ENCODE measurements at places on chromosomes 6 and 20.
A peak's percentile ranks its signal among the peaks of the same experiment; 100 is the strongest.

DNA sequence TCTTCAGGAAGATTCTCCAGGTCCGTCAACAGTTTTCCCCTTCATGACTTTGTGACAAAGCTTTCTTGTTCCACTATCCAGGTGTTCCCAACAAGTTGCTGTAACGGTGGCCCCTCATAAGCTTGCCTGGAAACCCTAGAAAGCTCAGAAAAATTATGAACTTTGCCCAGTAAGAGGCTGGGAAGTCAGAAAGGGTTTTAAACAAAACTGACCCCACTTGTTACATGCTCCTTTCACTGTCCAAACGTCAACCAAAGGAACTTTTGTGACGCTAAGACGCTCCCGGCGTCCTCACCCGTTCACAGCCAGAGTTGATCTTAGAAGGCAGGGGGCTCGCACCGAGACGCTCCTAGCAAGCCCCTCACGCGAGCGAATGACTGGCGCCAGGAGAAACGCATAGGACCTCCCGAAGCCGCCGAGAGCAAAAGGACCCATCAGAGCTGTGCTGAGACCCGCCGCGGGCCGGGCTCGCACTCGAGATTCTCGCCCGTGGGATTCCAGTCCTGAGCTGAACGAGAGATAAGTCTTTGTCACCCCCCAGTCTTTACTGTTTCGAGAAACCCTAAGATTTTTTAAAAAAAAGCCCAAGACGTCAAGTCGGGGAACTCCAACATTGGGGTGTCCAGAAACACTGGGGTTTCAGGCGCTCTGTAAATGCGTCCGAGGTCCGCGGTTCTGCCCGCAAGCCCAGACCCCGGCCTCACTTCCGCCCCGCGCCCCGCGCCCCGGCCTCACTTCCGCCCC lies 544 bp upstream of the ACAT2 start:
- peak; percentile 7 for DNase-seq

DNA sequence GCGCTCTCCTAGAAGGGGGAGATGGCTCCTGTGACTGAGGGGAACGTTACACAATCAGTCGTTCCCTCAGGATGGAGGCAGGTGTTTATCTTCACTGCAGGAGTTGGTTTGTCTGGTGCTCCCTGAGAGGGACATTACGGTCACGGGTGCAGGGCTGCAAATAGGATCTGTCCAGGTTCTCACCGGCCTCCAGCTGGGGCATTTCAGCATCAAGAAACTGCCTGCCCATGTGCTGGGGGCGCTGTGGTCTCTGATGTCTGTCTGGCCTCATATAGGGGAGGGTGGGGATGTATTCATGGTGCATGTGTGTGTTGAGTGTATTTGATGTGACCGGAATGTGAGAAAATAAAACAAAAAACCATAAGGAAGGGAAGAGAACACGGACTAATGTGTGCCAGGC lies 77.1 kb downstream of the TBC1D7 start:
- no peak for DNase-seq

GRCh38 chr6:10313799-10314162 lies 101.1 kb downstream of the TFAP2A start:
- DNase-seq, result no peak

GRCh38 chr6:40232698-40233097 lies 298.4 kb upstream of the MOCS1 start:
- no peak for DNase-seq

GRCh38 chr6:15365273-15365687 lies 119.4 kb downstream of the JARID2 start:
- no peak for DNase-seq

DNA sequence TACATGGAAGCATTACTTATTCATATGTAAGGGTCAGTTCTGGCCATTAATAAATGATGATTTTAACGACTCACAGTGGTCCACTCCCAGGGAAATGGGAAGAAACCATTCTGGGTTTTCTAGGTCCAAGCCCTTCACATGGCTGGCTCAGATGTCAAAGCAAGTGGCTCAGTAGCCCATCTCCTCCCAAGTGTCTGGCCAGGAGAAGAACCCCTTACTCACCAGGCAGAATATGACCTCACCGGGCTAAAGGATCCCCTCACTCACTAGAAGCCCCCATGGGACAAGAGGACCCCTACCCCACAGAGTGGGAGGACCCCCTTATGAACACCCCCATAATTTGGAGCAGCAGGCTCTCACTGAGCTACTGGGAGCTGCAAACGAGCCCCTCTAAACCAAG lies 34.0 kb downstream of the PREX1 start:
- no peak for DNase-seq

DNA sequence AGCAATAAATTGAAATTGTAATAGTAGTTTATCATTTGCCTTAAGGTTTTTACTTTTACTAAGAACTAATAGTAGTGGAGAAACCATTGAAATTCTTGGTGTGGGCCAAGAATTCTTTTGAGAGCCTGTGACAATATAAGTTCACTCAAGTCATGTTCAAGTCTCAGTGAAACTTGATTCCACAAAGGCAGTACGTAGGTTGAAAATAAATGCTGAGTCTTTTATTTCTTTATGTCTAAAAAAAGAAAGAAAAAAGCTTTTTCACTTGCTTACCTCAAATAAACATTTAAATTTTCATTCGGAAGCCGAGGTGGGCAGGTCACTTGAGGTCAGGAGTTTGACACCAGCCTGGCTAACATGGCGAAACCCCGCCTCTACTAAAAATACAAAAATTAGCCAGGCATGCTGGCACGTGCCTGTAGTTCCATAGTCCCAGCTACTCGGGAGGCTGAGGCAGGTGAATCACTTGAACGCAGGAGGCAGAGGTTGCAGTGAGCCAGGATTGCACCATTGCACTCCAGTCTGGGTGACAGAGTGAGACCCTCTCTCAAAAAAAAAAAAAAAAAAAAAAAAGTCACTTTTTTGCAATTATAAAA lies 57.8 kb upstream of the NELFCD start:
- no peak for DNase-seq

- DNase-seq, result no peak
Observed at GRCh38 chr20:11457488-11457887, 460.2 kb upstream of the BTBD3 start.

GRCh38 chr20:58111310-58112016 lies 117.0 kb downstream of the ANKRD60 start:
- DNase-seq, result no peak

DNA sequence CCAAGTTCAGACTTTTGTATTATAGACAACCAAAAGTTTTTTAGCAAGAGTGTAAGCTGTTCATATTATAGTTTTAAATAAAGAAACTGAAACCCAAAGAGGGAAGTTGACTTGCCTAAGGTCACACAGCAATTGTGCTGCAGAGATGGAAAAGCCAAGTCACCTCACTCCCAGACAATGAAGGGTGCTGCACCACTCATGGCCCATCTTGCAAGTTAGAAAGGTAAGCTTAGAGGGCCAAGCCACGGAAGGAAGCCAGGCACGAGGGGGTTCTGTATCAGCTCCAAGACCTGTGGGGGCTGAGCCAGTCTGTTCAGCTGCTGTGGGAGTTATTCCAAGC lies 860 bp downstream of the DEFB124 start:
- DNase-seq, result no peak

GRCh38 chr6:33607784-33608161 lies 13.3 kb upstream of the ITPR3 start:
- DNase-seq, result no peak

DNA sequence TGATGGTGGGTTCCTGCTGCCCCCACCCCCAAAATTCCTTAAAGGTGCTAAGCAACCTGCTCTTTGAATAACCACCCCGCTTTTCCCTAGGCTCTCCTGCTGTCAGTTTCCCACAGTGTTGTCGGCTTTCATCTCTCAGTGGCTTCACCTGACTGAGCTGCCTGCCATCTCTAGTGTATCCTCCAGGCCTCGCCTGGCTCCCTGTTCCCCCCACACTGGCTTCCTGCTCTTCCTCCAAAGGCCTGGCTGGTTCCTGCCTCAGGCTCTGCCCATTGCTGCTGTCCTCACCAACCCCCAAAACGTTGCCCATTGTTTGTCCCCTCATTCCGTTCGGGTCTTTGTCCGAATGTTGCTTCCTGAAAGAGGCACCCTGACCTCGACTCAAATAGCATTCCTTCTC lies 93.8 kb upstream of the POPDC3 start:
- DNase-seq, result no peak

DNA sequence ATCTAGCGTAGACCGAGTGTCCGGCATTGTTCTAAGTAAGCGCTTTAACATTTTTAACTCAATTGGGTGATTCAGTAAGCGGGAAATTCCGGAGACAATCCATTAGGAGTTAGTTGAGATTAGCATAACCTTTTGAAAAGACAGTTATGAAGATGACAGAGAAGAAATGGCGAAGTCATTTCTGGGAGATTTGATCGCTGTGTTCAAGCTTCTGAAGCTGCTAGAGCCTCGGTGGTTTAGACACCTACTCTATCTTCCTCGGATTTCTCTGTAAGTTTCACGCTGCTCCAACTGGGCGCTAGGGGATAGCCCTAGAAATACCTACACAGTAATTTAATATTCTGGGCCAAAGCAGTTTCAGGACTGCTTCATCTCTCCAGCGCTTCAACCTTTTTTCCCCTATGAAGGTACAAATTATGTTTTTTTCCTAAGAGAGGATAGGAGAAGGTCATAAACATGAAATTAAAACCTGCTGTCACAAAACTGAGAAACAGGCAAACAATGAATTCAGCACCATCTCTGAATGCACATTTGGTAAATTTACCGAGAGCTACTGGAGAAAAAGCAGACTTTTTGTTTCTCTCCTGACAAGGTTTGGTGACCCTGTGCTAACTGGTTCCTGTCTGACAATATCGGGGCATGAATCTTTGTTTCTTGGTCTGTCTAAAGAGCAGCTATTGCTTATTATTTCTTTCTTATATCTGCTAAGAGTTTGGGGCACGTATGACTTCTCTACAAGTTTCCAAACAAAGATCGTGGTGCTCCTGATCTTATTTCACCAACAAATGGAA lies 22.4 kb downstream of the ZNF311 start:
- no peak for DNase-seq

- no peak for DNase-seq
Observed at GRCh38 chr6:8057793-8058192, 6.4 kb downstream of the BLOC1S5 start.

DNA sequence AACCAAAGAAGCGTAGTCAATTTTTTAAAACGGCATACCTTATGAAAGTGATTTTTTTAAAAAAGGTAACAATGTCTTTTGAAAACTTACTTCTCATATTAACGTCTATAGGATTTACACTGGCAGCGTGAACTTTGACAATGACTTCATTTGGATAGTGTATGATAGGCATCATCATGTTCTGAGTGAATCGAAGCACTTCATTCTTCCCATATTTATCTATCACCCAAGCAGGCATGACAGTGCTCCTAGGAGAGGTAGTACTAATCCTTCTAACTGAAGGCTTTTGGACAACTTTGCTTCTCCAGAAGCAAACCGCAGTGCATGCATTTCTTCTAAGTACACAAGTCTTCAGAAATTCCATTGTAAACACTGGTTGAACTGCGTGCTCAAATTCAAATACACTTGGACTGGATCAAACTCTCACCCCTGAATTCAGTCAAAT lies 618 bp downstream of the RTN4IP1 start:
- DNase-seq, result no peak

- no peak for DNase-seq
Observed at GRCh38 chr6:165883851-165884640, 221.0 kb upstream of the PDE10A start.

- DNase-seq, result no peak
Observed at GRCh38 chr20:41052742-41053419, 24.3 kb downstream of the TOP1 start.

- DNase-seq, result no peak
Observed at GRCh38 chr6:151614630-151615029, 120.8 kb downstream of the CCDC170 start.

GRCh38 chr6:100228437-100228833 lies 234.4 kb upstream of the MCHR2 start:
- DNase-seq, result no peak

Measured in activated CD4-positive, alpha-beta T cell treated with anti-CD3 and anti-CD28 coated beads, Interleukin-2, amount 50 U/mL, for 24 hours (primary cell).